ENCODE measurements at places on chromosomes 2 and 18. TPM values are rescaled to one million over a fixed set of nuclear protein-coding genes. Genes with fewer than 3 reads are reported as not detected.

GRCh38 chr2:148430101-148430500 lies 214.4 kb upstream of the EPC2 start:
- no peak for DNase-seq

- DNase-seq, result peak; percentile 38
These were observed 7.5 kb downstream of the GALNT1 start for GRCh38 chr18:35588995-35589394.

DNA sequence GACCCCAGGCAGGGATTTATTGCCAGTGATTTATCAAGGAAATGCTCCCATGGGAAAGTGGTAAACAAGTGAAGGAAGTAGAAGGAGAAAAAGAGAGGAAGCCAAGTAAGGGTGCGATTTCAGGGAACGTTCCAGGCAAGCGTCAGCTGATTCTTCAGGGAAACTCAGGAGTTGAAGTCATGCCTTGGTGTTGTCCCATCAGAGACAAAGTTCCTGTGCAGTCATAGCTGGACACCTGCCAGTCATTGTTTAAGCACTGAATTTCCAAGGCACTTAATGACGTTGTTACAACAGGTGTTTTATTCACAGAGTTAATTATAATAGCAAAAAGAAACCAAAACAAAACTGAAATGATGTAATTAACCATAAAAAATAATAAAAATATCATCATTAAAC lies 381.8 kb upstream of the CRIM1 start:
- DNase-seq, result no peak

- no peak for DNase-seq
These were observed 19.3 kb downstream of the TTC39C start for GRCh38 chr18:24033641-24034412.

DNA sequence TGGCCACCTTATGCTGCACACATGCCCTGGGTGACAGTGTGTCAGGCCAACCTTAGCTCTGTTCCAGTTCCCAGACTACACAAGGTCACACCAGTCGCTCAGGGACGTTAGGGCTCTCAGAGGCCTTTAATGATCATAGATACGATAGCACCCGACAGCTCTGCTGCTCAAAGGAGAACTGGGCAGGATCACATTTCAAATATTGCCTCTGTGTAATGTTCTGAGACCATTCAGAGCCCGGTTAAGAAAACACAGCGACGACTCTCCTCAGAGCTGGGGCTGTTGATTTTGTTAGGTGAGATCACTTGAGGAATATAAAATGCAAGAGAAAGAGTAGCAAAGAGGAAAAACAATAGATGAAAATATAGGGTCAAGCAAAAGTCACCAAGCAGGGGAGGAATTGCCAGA lies 166.6 kb upstream of the TANK start:
- DNase-seq, result no peak

DNA sequence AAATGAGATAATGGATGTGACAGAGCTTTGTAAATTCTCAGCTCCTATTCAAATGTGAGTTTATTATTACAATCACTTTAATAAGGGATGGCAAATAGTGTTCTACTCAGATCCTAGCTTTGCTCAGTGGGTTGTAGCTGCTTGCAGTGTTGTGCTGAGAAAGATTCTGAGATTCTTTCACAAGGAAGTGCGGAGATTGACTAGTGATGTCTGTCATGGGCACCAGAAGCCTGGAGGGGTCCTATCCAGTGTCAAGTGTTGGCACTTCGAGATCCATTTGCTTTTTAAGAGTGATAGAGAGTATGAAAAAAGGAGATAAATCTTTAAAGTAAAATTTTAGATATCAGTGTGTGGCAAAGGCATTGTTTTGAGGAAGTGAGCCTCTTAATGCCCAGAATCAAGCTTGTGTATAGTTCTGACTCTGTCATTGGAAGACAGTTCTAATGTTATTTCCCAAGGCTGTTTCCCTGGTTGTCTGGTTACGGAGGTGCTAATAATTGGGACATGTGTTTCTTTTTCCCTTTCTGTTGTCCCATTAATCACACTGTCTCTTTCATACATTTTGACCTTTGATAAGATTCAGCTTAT lies 181.7 kb upstream of the SPRED2 start:
- DNase-seq, result no peak

- DNase-seq, result no peak
These were observed 32.0 kb downstream of the CTAGE1 start for GRCh38 chr18:22385718-22386117.

DNA sequence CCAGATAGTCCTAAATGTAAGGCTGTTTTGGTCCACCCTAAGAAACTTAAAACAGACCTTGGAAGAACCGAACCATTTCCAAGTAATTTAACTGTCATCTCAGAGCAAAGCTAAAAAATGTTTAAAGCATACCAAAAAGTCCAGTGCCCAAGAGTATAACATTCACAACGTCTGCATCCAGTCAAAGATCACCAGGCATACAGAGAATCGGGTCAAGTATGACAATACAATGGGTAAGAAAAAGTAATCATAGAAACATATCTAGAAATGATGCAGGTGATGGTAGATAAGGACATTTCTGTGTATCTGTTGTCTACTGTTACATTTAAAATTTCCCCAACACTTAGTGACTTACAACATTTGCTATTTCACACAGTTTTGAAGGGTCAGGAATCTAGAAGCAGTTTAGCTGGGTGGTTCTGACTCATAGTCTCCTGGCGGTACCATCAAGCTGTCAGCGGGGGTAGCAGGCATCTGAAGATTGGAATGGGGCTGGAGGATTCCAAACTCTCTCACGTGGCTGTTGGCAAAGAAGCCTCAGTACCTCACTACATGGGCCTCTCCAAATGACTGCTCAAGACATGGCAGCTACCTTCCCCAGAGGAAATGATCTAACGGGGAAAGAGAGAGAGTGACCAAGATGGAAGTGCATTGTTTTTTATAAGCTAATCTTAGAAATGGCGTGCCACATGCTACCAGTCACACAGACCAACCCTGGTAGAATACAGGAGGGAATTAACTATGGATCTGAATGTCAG lies 36.6 kb upstream of the DYNC2LI1 start:
- DNase-seq, result no peak

KIF5C gene
- 29.1 TPM for total RNA-seq

DNA sequence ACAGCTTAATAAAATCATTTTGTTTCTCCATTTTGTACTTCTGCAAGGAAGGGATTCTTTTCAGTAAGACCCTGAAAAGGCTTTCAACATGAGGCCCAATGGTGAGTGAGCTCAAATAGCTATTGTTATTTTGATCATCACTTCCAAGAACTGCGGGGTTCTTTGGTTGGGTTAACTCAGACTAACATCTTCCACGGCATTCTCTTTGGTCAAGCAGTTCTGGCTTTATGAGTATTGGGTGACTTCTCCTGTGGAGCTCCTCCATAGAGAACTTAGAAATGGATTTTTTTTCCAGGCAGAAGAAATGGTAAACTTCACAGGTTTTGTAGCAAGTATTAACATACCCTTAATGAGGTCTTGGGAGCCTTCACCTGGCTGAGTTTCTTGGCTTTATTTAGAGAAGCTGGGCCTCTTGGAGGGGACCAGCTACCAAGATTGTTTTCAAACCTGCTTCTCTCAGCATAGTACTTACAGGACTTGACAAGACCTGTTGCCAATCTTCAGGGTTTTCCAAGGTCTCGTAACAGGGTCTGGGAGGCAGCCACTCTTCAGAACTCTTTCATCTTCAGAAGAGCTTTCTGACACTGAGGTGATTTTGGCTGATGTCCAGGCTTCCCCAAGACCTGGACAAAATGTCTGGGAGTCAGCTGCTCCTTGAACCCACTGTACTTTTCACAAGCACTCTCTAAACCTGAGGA lies 353.2 kb upstream of the ETAA1 start:
- no peak for DNase-seq

- no peak for DNase-seq
These were observed 1232.0 kb upstream of the FAM98A start for GRCh38 chr2:34831096-34831495.

- DNase-seq, result no peak
These were observed 258.0 kb downstream of the CNTNAP5 start for GRCh38 chr2:124283096-124283495.

- no peak for DNase-seq
These were observed 129.8 kb downstream of the MYO3B start for GRCh38 chr2:170307555-170308351.

ANKRD62 gene
- not detected for total RNA-seq

DNA sequence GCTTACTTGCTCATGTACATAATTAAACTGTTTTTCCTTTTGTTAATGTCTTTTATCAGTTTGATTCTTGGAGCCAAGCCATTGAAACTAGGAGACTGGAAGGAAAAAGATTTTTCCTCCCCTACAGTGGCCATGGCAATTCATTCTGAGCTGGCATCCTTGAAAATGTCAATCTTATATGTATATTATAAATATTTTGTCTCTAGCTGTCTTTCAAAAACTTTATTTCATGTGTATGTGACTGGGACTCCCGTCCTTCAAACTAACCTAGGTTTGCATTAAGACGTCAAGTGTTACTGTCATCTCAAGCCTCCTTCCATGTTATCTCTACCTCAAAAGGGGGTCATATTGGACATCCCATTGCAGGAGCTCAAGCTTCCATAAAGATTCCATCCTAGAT lies 280.4 kb downstream of the HRH4 start:
- no peak for DNase-seq

- DNase-seq, result no peak
These were observed 102.2 kb upstream of the CCDC150 start for GRCh38 chr2:196537311-196537710.
